ENCODE measurements at places on chromosomes 2 and 18.

- DNase-seq = no peak
These were observed 27.9 kb upstream of the CDCA7 start for GRCh38 chr2:173326806-173327205.

DNA sequence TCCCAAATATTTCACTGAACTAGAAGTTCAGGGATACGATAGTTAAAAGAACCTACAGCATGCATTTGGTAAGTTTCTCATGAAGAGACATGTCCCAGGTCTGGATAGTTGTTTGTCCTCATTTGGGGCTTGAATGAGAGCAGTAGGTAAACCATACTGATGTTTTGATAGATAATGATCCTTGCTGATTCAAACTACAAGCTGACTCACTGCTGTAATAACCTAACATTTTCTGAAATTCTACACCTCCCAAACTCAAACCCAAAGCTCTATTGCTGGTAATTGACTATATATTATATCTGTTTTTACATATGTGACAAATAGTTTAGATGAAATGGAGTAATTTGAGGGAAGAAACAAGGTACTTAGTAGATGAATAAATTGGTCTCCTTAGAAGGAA lies 154.1 kb upstream of the BOD1L2 start:
- DNase-seq = no peak

DNA sequence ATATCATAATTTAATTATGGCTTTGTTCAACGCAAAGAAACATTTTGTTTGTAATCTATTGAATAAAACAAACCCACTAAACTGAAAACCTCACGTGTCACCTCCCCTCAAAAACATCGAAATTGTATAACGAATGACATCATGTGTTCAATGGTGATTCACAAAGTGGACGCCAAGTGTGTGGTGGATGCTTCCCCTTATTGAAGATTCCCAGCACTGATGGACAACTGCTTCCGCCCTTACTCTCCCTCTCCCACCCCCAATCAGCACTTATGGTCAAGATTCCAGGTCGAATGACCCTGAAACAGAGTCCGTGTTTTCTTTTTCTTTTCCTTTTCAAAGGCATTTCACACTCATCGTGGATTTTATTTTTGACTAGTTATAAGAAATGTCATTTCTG lies 383.0 kb upstream of the SMIM21 start:
- no peak for DNase-seq

DNA sequence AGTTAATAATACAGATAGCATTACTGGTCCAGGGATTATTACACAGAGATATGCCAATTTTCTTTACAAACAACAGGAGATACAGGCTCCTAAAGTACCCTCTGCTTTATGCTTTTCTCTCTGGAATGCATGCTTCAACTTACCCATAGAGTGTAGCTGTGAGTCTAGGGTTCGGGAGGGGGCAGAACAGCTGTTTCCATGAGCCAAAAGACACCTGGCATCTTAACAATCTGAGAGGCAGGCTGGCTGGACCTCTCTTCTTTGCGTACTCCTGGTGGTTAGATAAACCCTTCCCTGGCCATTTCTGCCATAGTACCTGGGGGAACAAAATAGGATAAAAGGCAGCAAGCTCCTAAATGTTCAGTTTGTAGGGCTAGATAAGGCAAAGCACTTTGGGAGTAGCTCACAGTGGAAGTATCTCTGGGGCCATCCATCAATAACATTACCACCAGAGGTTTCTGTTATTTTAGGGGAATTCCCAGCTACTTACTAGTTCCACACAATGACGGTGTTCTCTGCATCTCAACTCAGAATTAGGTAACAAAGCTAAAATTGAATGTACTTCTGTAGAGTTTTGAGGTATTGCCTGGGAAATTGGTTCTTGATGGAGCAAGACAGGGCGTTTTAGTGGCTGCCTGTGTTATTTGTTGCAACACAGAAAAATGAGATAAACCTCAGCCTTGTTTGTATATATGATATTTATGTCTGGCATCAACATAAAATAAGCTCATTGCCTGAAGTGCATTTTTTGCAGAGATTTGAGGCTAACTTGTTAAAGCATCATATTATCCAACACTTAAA lies 6.2 kb upstream of the CCDC85A start:
- no peak for DNase-seq

DNA sequence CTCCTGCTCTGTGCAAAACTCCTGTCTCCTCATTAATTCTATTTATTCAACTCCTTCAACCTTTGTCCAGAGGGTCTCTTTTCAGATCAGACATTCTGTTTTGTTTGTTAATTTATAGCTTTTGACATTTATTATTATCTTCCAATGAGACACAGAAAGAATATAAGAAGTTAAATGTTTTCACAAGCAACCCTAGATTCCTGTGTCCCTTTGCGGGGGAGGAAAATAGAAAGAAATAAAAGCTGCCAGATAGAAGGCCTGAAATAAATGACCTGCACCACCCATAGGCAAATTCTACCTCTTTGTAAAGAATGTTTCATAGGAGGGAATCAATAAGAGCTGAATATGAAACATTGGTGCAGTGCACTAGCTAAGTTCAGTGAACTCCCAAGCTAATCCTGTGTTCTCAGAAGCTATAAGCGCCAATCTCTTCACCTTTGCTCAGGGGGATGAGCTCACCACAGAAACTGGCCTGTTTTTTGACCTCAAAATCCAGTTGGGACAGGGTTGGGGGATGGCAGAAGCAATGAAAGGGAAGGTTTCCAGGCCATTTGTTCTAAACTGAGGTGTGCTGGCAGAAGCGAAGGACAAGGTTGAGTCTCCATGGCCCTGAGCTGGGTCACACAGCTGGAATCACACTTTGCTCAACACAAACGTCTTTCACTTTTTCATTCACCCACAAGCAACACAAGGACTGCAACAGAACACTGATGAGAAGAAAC lies 258.6 kb downstream of the NRXN1 start:
- DNase-seq = no peak

- no peak for DNase-seq
These were observed 84.5 kb downstream of the MSH2 start for GRCh38 chr2:47487498-47487875.

GRCh38 chr2:143429932-143430679 lies 300.9 kb downstream of the ARHGAP15 start:
- no peak for DNase-seq

DNA sequence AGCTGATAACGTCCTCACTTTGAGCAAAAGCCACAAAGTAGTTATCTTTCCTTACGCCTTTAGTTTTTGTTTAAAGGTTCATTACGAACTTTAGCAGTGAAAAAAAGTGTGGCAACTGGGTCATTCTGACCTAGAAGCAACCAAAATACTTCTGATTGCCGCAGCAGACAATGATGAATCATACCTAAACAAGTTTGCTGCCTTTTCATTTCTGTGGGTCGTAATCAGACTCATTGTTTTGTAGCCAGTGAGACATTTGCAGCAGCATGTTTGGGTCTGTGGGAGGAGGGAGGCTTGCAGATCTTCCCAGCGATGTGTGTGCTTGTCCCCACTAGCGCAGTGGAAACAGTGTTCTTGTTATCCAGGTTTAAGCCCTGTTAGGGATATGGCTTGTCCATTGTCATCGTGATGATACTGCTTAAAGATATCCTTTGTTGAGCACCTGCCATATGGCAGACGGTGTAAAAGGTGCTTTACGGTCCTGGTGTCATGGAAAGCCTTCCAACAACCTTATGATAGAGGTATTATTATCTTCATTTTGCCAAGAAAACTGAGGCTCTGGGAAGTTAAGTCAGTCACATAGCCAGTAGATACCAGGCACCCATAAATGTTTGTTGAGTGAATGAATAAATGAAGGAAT lies 1.3 kb upstream of the GREB1 start:
- no peak for DNase-seq

- DNase-seq = no peak
These were observed 61.0 kb downstream of the DAW1 start for GRCh38 chr2:227932403-227932802.

- DNase-seq = no peak
These were observed 100.9 kb downstream of the ARL4C start for GRCh38 chr2:234395891-234396420.

GRCh38 chr2:29477186-29477585 lies 362.0 kb downstream of the CLIP4 start:
- DNase-seq = no peak

DNA sequence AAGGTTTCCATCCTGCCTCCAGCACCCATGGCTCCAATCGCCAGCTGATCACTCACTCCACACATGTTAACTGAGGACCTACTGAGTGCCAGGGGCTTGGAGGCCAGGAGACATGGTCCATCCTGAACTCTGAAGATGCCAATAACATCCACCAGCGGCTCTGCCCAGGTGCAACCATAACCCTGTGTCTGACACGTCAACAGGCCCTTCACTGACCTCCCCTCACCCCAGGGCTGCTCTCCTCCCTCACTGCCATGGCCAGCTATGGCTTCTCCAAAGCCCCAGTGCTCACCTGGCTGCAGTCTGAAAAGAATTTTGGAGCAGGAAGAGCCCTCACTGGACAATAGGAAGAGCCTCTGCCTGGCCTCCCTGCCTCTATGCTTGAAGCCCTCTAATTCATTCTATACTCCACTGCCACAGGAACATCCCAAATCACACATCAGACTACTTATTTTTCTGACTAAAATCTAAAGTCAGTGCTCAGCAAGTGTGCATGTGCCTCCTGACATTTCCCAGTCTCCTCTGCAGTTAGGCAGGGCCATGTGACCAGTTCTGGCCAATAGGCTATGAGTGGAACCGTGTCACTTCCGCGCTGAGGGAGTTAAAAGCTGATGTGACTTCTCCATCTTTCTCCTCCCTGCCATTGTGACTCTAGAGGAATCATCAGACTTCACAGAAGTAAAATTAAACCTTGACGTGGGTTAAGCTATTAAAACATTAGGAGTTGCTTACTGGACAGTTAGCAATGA lies 37.2 kb downstream of the ZBTB7C start:
- no peak for DNase-seq

DNA sequence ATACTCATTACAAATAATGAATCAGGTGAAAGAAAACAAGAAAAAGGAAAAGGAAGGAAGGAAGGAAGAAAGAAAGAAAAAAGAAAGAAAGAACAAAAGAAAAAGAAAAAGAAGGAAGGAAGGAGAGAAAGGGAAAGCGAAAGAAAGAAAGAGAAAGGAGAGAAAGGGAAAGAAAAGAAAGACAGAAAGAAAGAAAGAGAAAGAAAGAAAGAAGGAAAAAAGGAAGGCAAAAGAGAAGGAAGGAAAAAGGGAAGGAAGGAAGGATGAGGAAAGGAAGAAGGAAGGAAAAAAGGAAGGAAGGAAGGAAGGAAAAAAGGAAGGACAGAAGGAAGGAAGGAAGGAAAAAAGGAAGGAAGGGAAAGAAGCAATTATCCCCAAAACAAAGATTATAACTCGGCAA lies 1460.4 kb upstream of the PIK3C3 start:
- DNase-seq = no peak

- no peak for DNase-seq
These were observed 120.2 kb upstream of the MSH2 start for GRCh38 chr2:47282621-47283272.
